ENCODE measurements at places on chromosomes 1 and 21.

GRCh38 chr1:79353224-79353623, 346.7 kb upstream of the ADGRL4 start:
- no peak for DNase-seq

- DNase-seq: no peak
These were observed 2.3 kb downstream of the EXTL1 start for GRCh38 chr1:26023826-26024225.

- no peak for DNase-seq
These were observed at the start of gene ELAPOR1 for GRCh38 chr1:109113590-109114341. ELAPOR1 (plus strand) TSS chr1:109114115; CDS start chr1:109114184, 69 bp downstream.

- DNase-seq: no peak
These were observed 35.1 kb upstream of the JUN start for GRCh38 chr1:58818976-58819375.

DNA sequence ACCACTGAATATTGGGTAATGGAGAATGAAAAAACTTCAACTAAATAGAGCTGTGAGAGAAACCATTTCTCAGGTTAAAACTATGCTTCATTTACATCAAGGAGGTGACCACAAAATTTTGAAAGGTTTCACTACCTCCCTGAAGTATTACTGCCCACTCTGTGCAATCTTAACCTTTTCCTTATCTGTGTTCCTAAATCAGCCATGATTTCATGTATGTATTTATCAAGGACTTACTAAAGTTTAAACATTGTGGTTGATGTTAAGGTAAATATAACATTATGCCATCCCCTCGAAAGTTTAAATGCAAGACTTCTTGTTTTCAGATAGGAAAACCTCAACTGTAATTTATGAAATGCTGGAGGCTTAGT, 84.4 kb downstream of the CLEC20A start:
- DNase-seq: no peak

GRCh38 chr21:29657240-29657989, 282.4 kb downstream of the GRIK1 start:
- no peak for DNase-seq

DNA sequence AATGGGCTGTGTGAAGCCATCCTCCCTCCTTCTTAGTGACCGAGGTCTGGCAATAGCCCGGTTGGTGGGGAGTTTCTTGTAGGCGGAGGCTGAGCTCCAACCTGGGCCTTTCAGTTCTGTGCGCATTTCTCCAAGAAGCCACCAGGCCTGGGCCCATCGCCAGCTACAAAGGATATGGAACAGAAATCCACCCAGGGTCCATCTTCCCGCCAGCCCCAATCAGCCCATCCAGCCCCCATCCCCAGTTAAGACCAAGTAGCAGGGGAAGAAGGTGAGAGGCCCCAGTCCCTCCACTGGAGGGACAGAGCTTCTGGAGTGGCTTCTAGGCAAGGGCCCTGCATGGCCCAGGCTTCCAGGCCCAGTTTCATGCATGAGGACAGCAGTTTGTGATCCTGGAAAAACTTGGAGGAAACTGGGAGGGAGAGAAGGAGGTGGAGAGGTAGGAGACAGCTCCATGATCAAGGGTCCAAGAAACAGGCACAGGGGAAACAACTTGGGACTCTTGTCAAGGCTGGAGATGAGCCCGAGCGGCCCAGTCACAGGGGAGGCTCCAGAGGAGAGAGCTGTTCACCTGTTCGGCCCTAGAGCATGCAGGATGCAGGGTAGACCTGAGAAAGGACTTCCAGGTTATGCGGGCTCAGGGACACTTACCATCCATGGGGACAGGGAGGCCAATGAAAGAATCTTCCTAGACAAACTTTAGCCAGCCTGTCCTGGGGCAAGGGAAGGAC, 261.2 kb downstream of the PTPRU start:
- no peak for DNase-seq

- no peak for DNase-seq
These were observed 6.9 kb upstream of the TMEM81 start for GRCh38 chr1:205091043-205091740.

- DNase-seq: no peak
These were observed 39.7 kb upstream of the KRTAP11-1 start for GRCh38 chr21:30921129-30921528.

DNA sequence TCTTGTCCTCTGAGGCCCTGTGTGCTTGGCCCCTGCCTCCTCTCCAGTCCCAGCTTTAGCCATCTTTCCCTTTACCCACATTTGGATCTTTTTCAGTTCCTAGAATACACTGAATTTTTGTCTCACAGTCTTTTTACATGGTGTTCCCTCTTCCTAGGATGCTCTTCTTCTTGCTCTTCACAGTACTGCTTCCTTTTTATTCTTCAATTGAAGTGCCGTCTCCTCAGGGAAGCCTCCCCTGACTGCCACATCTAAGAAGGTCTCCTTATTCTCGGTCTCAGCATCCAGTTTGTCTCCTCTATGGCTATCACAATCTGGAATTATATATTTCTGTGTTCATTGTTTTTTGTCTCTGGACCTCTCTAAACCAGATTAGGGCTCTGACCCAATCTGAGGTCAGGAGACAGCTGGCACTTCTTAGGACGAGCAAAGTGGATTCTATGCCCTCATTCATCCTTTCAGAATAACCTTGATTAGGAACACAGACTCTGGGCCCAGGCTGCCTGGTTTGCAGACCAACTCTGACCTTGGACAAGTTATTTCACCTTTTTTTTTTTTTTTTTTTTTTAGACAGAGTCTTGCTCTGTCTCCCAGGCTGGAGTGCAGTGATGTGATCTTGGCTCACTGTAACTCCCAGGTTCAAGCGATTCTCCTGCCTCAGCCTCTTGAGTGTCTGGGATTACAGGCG, 3.2 kb upstream of the FGR start:
- DNase-seq: no peak

GRCh38 chr1:8315573-8316475, 2.1 kb upstream of the SLC45A1 start:
- no peak for DNase-seq

DNA sequence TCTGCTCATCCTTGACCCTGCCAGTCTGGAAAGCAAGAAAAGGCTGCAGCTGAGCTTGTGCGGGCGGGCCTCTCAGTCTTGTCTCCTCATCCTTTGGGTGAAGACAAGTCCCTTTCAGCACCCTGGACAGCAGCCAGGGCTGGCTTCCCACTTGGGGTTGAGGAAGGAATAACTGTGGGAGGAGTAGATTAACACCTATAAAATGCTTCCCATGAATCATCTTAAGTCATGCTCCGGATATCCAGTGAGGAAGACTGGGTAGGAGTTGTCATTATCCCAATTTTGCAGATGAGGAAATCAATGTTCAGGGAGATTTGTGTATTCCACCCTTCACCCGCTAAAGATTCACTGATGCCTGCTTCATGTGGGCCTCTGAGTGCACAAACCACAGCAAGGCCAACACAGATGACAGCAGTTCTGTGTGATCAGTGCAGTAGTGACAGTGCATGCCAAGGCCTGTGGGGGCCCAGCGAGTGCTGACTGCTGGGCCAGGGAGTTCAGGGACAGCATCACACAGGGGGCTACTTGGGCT, 20.1 kb upstream of the COL16A1 start:
- DNase-seq: no peak

DNA sequence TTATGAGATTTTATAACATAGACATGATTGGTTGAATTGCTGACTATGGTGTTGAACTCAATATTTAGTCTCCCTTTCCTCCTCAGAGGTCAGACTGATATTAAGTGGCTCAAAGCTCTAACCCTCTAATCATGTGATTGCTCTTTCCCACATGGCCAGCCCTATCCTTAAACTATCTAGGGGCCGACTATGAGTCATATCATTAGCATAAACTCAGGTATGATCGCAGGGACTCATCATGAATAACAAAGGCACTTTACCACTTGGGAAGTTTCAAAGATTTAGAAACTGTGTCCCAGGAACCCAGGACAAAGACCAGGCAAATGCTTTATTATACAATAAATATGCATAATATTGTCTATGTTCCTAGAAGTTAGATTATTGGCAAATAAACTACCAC, 894.6 kb upstream of the NEGR1 start:
- DNase-seq: no peak

DNA sequence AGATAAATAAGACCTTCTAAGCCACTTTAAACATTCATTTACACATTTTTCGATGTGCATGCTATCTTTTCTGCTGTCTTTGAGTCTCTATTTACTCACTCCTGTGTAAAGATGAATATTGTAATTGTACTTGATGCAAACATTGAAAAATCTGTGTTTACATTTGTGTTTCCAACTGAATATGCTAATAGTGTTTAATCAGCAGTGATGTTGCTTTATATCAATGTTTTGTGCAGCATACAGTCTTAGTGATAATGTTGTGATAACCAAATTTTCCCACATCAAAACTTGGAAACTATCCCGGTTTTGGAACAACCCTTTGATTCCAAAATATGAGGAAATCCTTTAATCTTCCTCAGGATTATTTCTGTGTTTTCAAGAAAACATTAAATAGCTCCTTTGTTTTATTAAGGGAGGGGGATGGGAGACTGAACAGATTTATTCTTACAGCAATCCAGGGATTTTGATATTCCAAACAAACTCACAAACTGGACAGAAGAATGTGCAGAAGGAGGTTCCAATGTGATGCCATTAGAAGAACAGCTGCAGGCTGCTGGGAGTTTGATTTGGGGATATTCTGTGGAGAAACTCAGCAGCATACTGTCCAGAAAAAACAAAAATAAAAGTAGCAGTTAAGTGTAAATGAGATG, 248.0 kb downstream of the S1PR1 start:
- no peak for DNase-seq

All from NCI-H2081 treated with DMSO at 0.1 percent for 48 hours (cell line).